Activated CD4-positive, alpha-beta T cell treated with anti-CD3 and anti-CD28 coated beads for 48 hours (primary cell): ENCODE measurements at places on chromosomes 6 and 20.

DNA sequence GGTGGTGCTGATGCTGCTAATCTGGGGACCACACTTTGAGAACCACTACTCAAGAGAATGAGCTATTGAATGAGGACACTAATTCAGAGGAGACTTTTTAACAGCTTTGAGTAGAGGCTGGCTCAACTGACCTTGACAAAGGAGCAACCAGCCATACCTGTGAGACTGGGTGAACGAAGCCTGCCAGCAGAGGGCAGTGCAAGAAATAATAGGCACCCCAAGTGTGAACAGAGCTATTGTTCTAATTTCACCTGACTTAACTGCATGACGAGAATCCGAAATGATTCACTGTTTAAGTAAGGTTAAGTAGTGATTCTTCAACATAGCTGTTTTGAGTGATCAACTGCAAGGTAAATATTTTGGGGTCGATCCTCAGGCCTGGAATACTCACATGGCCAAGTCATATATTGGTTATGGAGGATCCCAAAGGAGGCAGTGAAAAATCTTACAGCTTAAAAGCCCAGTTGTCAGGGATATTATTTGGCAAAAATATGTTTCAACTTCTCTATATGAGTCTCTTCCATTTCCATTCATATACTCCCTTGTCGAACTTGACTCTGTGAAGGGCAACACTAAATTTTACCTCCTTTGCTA lies 550.5 kb upstream of the MARCKS start:
- DNase-seq = peak; percentile 37

DNA sequence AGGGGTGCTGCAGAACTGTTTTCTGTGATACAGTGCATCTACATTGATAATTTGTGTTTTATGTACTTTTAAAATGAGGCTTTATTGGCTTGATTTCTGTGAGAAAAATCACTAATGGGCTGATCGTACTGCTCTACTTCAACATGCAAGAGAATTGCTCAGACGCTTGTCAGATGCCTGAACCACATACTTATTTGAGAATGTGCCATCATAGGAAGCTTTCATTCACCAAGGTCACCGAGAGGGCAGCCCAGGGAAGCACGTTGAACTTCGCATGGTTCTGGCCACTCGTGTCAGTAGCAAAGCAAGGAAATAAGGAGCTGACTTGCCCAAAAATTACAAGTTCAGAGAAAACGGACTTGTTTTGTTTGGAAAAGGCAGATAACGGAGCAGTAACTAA lies 168.5 kb upstream of the AKAP12 start:
- no peak for DNase-seq

GRCh38 chr6:143529095-143529494 lies 17.6 kb upstream of the FUCA2 start:
- peak; percentile 17 for DNase-seq

GRCh38 chr6:168825226-168826077 lies 384.5 kb downstream of the SMOC2 start:
- DNase-seq = no peak

DNA sequence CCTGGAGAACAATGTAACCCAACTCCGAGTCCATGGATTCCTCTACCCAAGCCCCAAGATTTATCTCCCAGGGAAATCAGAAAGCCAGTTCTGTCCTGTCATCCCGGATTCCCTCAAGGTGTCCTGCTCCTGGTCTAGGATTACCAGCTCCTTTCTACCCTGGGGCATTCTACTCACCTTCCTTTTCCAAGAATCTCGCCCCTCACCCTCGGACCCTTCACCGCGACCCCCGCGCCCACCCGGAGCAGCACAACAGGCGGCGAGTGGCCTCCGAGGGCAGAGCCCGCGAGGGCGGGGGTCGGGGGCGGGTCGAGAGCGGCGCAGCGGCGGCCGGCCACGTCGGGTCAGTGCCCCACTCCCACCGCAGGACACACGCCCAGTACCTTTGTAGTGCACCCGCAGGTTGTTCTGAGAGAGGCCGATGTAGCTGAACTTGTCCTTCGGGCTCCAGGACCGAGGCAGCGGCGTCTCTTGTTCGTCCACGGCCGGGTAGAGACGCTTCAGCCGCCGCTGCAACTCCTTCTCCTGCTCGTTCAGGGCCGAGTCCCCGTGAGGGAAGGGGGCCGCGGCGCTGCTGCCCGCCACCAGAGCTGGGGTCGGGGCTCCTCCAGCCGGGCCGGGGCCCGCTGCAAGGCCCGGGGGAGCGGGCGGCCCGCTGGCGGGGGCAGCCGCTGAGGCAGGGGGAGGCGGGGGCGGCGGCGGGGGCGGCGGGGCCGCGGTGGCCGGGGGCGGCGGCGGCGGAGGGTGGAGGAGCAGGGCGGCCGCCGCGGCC lies 897 bp downstream of the RANBP9 start:
- peak; percentile 57 for DNase-seq

GRCh38 chr6:128479991-128480390 lies 40.4 kb downstream of the PTPRK start:
- no peak for DNase-seq

DNA sequence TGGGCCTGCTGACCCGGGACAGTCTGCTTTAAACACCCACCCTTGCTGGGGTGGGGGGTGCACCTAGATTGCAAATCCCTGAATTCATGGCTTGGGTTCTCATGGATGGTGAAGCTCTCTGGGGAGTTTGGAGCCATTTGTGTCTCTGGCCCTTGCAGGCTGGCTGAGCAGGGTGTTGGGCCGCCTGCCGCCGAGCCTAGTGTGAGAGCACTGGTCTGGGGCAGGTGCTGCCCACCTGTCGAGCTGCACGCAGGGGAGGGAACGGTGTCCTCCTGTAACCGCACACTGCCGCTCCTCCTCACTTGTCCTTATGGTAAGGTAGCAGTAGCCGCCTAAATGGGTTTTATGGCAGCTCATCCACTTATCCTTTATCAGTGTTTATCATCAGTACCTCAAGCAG lies 143.9 kb downstream of the DTNBP1 start:
- DNase-seq = no peak

GRCh38 chr6:31775184-31775583 lies 1.9 kb downstream of the VWA7 start:
- no peak for DNase-seq

GRCh38 chr6:12951415-12951814 lies 234.8 kb downstream of the PHACTR1 start:
- no peak for DNase-seq

DNA sequence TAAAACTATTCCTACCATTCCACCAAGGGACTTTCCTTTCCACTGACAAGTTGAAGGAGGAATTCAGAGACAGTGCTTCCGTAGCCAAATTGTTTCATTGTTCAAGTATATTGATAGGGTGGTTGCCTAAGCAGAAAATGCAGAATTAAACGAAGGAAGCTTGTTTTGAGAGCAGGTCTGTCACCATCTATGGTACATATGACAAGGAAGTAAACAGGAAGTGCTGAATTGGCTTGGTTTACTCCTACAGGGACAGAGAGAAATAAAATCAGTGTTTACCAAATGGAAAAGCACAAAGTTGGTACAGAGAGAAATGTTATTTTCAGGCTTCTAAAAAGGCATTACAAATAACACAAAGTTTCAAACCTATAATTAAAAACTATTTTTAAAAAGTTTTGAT lies 421.8 kb downstream of the CDC5L start:
- no peak for DNase-seq

DNA sequence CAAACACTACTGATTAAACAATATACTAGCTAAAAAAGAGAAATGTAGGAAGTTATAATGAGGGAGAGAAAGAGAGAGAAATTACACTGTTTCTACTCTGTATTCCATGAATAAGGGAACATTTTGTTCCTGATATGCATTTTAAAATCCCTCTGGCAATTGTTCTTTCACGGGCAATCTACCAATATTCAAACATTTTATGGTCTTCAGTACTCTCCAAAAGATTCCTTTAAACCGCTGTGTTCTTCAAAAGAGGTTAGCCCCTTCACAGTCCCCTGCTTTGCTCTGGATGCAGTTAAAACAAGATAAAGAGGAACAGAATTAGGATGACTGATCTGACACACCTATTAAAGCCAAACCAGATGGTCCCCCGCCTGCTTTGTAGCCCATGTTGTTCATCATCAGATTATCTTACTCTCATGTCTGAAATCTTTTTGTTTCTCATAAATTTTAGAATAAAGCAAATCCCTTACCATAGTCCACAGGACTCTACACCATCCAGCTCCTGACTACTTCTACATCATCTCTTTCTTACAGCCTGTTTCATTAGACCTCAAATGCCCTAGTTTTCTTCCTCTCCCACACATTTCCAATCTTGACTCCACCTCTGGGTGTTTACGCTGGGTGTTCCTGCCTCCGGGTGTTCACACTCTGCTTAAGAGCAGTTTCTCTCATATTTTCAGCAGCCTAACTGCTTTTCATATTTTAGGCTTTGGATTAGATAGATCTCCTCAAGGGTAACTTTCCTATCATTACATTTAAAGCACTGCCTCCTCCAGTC lies 399.7 kb downstream of the COL12A1 start:
- no peak for DNase-seq

DNA sequence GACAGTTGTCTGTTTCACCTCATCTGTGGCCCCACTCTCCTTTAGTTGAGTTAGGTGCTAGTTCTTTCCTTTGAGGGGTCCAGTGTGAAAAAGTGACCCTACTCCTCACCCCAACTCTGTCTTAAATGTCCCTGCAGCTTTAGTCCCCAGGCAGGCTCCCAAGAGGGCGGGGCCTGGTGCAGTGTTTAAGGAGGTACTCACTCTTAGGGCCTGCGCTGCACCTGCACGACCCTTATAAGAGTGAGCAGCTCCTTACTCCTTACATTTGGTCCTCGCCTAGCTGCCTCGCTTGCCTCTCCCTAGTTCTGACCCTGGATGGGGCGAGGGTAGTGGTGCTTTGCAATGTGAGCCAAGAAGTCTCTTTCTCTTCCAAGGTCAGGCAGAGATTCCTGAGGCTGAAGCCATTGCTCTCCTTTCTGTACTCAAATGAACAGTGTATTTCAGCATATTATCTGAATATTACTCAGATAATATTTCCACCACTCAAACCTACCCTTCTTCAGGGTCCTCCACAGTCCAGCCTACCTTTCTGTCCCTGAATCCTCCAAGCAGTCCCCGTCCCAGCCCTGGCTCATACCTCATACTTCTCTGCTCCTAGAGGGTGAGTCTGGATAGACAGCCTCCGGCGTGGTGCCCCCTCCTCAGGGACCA lies 11.9 kb upstream of the VEGFA start:
- no peak for DNase-seq

GRCh38 chr20:23225407-23226060 lies 125.1 kb upstream of the NXT1 start:
- no peak for DNase-seq

GRCh38 chr6:44269921-44270525 lies at the start of gene TMEM151B:
TSS of gene TMEM151B (plus strand) at chr6:44270450. CDS start at chr6:44270743, 293 bp downstream.
- no peak for DNase-seq

- DNase-seq = no peak
Measured at GRCh38 chr6:39926668-39927067, 7.6 kb downstream of the MOCS1 start.

DNA sequence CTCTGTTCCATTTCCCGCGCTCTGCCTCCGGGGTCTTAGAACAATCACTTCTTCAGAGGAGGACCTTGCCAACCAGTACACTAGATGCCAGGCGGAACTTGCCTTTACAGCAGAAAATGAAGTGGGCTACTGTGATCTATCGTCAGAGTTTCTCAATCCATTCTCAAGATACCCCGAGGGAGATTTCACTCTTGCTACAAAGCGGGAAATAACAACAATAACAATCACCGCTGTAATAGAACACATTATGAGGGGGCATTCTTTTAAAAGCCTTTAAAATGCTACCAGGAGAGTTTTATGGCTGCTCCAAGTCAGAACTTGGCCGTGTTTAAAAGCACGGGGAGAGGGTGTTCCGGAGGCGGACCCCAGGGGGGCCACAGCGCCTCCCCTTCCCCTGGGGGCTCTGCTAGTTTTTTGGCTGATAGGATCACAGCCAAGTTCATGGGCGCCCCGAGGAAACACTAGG lies 617.0 kb upstream of the AGPAT4 start:
- DNase-seq = no peak

DNA sequence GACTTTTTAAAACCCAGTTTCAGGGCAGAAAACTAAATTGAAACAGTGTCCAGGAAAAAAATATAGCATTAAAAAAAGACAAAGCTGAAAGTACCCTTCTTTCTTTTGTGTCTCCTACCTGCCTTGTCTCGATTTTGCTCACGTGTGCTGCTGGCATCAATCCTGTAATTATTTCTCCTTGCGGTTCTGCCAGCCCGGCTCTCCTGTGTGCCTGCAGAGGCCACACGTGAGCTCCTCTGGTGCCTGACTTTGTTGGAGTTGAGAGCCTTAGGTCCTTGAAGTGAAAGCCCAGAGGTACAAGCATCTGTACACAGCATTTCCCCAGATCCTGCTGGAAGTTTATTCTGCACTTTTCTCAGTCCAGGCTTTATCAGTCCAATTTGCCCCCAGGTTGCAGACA lies 36.5 kb downstream of the GHRH start:
- no peak for DNase-seq

DNA sequence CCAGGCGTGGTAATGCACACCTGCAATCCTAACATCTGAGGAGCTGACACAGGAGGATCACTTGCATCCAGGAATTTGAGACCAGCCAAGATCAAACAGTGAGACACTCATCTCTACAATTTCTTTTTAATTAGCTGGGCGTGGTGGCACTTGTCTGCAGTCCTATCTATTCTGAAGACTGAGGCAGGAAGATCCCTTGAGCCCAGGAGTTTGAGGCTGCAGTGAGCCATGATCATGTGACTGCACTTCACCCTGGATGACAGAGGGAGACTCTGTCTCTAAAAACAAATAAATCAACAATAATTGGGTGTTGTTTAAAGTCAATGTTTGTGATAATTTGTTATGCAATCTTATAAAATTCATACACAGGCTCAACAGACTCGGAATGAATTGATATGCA lies 18.0 kb upstream of the HLA-A start:
- no peak for DNase-seq

DNA sequence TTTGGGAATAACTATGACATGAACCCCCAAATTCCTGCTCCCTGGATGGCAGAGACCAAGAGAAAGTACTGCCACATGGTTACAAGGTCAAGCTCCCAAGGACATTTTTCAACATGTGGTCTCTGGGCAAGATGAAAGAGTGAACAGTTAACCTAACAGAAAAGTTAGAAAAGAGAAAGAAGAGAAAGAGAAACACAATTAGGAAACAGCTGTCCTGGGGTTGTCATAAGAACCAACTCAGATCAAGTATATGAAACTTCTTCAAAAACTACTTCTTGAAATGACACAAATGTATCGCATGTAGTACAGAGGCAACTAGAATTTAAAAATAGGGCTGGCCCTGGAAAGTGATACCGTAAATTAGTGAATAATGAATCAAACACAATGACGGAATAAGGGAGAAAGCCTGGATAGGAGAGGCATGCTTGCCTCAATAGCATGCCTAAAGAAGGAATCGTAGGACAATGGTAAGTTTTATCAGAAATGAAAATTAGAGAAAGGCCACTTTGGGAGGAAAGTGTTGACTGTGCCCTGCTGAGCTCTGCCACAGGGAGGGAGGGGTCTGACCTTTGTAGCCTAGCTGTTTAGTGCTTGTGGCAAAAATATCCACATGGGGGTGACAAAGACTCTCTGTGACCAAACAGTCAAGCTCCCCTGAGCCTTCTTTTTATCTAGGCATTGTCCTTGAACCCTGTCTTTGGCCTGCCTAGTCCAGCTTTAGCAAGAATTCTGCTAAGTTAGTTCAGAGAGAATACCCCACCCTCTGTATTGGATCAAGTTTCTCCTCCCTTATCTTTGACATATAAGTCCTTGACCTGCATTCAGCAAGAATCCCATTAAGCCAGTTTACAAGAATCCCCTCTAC lies 4.3 kb upstream of the DCBLD1 start:
- DNase-seq = peak; percentile 8

GRCh38 chr6:86859513-86859912 lies 77.8 kb upstream of the HTR1E start:
- DNase-seq = no peak

GRCh38 chr6:17100806-17101205 lies 1.0 kb upstream of the STMND1 start:
- no peak for DNase-seq

- no peak for DNase-seq
Measured at GRCh38 chr20:10976051-10976450, 302.3 kb upstream of the JAG1 start.
